Adrenal gland (tissue), 19 donors: ENCODE measurements at places on chromosomes 11 and 22. TPM values are rescaled to one million over a fixed set of nuclear protein-coding genes. Genes with fewer than 3 reads are reported as not detected.

The ZNRF3 gene
- total RNA-seq = 27.7 TPM

The KRTAP5-7 gene
- not detected for total RNA-seq

The GAL3ST3 gene
- total RNA-seq = 0.41 TPM

The KCNK7 gene
- total RNA-seq = not detected

The HDAC10 gene
- total RNA-seq = 39.1 TPM

The APOA5 gene
- total RNA-seq = not detected

The OR4A5 gene
- not detected for total RNA-seq

DNA sequence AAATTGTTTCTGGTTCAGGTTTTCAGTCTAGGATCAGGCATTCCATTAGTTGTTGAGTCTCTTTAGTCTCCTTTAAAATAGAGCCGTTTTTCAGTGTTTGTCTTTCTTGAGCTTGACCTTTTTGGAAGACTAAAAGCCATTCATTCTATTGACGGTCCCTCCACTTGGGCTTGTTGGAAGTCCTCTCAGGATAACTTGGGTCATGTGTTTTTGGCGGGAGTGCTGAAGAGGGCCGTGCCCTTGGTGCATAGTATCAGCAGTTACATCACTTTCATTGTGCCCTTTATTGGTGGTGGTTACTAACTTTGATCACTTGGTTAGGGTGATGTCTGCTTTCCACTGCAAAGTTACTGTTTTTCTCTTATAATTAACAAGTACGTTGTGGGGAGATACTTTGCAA is 20.8 kb downstream of the CECR2 start:
- no peak for DNase-seq

DNA sequence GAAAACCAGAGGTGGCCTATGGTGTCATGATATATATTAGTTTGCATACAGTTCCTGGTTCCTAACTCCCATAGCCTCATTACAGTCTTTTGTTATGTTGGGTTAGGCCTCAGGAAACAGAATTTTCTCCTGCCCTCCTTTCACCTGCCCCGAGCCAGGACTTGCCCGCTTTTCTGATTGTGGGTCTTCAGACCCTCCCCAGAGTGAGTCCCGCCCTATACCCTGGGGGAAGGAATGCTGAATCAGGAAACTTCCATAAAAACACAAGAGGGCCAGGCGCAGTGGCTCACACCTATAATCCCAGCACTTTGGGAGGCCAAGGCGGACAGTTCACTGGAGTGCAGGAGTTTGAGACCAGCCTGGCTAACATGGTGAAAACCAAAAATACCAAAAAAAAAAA is 70.9 kb downstream of the SLC35F2 start:
- DNase-seq = no peak

GRCh38 chr11:72591785-72592502 is 82.3 kb downstream of the PDE2A start:
- no peak for DNase-seq

DNA sequence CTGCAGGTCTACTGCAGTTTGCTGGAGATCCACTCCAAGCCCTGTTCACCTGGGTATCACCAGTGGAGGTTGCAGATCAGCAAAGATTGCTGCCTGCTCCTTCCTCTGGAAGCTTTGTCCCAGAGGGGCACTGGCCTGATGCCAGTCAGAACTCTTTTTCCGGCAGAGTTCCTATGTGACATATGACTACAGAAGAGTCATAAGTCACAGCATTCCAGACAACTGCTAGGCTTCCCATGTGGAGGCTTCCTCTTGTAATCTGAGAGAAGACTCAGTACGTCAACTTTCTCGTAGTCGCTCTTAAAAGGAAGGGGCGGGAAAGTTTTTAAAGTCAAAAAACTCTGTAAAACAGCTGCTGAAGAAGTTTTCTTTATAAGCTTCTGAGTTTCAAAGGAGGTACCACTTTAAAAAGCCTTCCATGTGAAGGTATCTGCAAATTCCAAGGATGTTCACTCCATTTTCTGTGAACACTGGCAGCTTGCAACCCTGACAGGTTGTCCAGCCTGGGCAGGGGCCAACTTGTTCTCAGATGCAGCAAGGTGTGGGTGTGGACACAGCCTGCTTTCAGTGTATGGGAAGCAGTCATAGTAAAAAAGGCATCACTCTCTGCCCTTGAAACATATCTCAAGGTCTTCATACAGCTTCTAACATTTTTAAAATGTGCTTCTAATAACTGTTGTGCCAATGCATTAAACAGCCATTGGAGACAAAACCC is 97.8 kb downstream of the ME3 start:
- no peak for DNase-seq

GRCh38 chr11:107956543-107956942 is 28.3 kb downstream of the RAB39A start:
- DNase-seq = no peak

DNA sequence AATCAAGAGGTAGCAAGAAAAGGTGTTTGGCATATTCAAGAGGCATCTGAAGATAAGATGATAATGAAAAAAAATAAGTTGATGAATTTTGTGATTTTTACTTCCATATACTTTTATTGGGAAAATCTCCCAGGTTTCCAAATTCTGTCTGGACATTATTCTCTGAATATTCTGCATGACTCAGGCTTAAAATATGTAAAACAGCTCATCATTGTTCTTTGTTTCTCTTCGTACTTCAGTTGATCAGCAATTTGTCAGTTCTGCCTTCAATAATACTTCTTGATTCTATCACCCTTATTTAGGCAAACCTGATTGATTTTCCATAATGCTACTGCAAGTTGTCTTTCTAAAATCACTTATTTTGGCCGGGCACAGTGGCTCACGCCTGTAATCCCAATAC is 30.2 kb downstream of the GTF2H1 start:
- no peak for DNase-seq

DNA sequence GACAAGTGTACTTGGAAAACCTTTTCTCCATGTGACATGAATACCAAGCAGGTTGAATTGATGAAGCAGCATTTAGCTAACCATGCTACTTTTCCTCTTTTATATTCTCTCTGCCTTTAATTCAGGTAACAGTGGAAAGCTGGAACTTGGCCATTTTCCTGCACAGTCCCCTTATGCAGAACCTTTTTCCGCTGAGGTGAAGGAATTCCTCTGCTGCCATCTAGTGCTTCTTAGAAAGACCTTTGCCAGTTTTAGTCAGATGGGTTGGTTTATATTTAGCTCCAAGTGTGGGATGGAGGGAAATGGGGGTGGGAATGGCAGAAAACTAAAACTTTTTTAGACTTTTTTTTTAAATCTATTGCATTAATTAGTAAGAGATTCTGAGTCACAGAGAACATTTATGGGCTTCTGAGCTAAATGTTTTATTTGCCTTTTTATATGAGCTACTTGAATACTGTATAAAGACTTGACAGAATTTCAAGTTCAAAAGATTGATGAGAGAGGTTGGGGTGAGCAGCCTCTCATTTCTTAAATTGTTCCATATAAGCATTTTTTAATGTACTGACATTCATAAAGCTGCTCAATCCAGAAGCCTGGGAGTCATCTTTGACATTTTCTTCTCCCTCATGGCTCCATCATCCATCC is 153.9 kb upstream of the ZC3H12C start:
- DNase-seq = peak; percentile 43

DNA sequence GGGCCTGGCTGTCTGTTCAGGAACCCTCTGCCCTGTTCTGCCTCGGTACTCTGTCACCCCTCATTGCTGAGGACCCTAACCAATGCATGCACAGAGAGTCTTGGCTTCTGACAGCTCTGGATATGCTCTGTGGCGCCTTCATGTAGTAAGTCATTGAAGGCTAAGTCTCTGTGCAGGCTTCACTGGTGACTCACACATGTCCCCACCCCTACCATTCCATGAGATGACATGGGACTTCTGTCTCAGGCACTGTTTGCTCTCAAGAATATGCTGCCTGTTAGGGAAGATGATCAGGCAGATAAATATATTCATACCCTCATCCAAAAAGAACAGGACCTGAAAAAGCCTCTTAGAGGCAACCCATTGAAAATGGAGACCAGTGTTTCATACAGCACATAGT is 43.6 kb upstream of the HORMAD2 start:
- no peak for DNase-seq

DNA sequence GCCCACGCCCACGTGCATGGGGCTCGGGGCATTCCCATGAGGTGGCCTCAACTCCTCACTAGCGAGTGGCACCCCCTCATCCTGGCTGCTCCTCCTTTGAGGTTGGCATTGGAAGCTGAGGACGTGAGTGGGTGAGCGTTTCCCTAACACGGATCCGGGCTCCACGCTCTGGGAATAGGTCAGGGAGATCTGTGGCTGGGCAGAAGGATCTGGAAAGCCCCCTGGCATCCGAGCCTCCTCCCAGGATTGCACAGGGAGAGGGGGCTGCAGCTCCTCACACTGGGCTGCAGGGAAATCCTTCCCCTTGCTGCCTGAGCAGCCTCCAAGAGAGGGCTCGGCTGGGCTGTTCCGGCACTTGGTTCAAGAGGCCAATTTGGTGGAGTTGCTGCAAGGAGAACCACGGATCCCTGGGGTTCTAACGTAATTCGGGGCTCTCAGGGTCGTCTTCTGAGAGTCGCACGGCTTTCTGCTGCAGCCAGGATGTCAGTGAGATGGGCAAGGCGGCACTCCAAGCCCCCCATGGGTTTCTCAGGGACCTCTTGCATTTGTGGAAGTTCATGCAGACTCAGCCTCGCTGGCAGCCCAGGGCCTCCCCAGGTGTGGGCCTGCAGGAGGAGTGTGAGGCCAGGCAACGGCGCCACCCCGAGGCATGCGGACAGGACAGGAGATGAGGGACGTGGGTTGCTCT is 1119.0 kb downstream of the BRD1 start:
- no peak for DNase-seq

DNA sequence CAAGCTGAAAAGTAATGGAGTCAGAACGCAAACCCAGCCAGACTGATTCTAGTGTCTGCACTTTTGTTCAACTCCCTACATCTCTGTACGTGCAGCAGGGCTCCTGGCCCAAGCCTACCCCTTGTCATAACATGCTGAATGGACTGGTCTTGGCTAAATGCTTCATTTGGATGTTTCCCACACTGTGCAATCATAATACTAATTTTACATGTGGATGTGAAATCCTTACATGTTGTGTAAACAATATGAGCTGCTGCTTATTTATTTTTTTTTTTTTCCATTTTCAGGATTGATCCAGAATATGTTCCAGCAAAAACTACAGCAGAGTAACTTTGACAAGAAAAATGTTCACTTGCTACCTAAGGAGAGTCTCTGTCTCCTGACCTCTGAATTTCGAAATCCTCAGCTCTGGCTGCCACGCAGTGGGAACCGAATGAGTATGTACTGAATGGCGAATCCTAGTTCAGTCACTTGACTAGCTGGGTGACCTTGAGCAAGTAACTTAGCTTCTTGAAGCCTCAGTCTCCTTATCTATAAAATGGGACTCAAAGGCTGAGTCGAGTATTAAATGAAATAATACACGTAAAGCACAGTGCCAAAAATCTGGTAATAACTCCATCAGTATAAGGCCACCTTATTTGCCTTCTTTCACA is 133.4 kb downstream of the EHF start:
- no peak for DNase-seq

DNA sequence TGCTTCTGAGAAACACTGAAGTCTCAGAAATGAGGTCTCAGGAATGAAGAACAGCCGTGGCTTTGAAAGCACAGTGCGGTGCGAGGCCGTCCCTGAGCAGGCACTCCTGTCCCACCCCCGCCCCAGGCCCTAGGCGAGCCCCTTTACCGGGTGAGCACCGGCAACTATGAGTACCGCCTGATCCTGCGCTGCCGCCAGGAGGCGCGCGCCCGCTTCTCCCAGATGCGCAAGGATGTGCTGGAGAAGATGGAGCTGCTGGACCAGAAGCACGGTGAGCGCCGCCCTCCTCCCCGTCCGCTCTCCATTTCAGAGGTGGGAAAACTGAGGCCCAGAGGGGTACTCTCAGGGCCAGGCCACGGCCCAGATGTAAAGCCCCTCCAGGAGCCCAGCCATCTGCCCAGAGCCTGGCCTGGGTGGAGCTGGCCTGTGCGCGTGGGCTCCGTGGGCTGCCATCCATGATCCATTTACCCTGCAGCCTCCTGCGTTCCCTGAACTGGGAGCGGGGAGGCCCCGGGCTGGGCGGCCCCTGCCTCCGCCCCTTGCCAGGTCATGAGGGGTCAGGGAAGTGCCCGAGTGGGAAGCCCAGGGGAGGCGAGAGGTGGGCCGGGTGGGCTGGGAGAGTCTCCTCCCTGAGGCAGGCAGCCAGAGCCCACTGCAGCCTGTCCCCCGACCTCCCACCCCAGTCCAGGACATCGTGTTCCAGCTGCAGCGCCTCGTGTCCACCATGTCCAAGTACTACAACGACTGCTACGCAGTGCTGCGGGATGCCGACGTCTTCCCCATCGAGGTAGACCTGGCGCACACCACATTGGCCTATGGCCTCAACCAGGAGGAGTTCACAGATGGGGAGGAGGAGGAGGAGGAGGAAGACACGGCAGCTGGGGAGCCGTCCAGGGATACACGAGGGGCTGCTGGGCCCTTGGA is 9.5 kb downstream of the SLC16A8 start:
- DNase-seq = no peak

GRCh38 chr11:121688055-121688491 is 235.3 kb upstream of the SORL1-AS1 start:
- DNase-seq = no peak

- DNase-seq = no peak
These were observed 581 bp upstream of the FBXO3 start for GRCh38 chr11:33774736-33775466.
